Activated T-cell treated with anti-CD3 and anti-CD28 coated beads, Interleukin-2, amount 50 U/mL, for 1 hour (primary cell): ENCODE measurements at places on chromosomes 6 and 20.

GRCh38 chr20:62167474-62167873 is 15.4 kb upstream of the MTG2 start:
- no peak for DNase-seq

DNA sequence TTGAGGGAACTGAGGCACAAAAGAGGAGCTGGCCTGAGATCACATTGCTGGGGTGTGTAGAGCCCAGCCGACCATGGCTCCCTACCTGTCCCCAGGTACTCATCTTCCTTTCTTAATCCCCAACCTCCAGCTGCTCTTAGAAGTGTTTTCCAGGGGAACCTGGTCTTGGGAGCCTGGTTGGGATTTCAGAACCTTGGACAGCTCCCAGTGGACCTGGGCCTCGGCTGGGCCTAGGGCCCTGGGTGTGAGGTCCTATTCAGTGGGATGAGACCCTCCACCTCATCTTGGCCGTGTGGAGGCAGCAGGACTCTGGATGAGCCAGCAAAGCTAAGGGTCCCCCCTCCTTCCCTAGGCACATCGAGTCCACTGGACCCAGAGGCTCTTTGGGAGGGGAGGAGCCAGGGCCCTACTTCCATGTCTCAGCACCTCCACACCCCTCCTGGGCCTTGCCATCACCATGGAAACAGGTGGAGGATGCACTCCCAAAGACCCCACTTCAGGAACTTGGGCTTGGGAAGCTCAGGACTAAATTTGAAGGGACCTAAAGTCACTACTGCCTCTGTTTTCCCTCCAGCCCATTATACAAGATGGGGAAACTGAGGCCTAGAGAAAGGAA is 38.5 kb downstream of the DLGAP4 start:
- no peak for DNase-seq

DNA sequence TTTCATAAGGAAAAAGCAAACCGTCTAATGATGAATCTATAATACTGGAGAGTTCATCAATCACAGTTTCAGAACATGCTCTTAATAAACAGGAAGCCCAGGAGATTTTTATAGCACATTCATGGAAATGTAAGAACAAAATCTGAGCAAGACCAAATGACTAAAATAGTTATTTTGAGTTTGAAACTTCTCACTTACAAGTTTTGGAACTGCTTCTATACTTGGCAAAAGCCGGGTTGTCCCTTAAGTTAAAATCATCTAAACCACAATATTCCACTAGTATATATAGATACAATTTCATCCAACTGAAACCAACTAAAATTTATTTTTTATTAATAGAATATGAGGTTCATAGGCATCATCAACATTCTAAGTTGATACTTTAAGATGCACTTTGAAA is 268.2 kb downstream of the PHACTR1 start:
- DNase-seq, result no peak

DNA sequence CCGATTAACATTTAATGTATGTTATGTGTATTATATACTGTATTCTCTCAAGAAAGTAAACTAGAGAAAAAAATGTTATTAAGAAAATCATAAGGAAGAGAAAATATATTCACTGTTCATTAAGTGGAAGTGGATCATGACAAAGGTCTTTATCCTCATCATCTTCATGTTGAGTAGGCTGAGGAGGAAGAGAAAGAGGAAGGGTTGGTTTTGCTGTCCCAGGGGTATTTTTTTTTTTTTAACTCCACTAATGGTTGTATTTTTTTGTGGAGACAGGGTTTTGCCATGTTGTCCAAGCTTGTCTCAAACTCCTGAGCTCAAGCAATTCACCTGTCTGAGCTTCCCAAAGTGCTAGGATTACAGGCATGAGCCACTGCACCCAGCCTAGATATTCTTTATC is 11.0 kb downstream of the ECT2L start:
- no peak for DNase-seq

DNA sequence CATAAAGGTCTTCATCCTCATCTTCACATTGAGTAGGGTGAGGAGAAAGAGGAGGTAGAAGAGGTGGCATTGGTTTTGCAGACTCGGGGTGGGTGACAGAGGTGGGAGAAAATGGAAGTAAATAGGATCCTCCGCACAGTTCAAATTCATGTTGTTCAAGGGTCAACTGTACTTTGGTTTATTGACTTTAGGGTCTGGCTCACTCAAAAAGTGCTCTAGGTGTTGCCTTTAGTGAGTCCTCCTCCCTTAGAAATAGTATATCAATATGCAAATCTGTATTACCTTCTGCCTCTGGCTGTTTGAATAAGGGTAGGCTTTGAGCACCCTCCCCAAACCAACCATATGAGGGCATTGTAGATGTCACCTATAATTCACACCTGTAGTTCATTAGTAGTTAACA is 54.7 kb downstream of the KIF6 start:
- DNase-seq, result no peak
